ENCODE measurements at places on chromosomes 11 and 22. TPM values are rescaled to one million over a fixed set of nuclear protein-coding genes. Genes with fewer than 3 reads are reported as not detected.

DNA sequence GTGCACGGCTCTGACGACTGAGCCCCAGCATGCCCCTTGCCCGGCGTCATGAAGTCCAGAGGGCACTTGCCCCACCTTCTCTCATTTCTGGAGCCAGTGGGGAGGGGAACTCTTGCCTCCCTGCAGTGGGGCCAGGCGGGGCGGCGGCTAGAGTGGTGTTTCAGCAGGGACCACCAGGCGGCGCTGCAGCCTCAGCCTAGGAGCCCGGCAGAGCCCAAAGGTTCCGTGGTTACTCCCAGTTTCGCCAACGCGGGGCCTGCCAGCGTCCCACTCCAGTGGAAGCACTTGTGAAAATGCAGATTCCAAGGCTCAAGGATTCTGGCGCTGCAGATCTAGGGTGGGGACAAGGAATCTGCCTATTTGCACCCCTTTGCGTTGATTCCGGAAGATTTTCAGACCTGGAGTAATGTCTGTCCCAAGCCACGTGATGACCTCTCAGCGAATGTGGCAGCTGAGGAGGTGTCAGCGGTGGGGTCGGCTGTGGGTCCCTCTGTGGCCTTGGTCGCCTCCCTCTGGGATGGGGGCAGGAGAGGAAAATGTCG lies 55.7 kb downstream of the CD82 start:
- DNase-seq: peak; percentile 91

GRCh38 chr11:91308069-91308468 lies 916.5 kb upstream of the FAT3 start:
- no peak for DNase-seq

DNA sequence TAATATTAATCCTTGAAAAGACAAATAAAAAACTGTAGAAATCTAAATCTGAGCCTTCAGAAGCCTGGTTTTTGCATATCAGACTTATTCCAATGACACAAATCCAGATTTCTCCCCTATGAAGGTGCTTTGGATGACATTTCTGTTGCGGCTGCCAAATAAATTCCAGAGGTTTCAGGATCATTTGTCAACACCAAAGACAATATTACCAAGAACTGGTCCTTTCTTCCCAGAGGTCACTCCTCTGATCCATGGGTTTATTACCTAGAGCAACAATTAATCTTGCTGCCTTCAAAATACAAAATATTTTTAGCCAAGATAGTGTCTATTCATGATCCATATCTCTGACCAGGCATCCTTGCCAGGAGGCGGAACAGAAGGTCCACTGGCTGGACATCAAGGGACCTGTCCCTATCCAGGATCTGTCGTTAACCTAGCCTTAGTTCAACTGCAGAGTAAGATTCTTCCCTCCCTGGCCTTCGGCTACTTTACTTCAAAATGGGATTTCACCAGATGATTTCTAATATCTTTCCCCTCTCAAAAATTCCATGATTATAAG lies 4.9 kb downstream of the CADM1 start:
- DNase-seq: no peak

GRCh38 chr11:14259186-14259784 lies 99.7 kb downstream of the RRAS2 start:
- no peak for DNase-seq

DNA sequence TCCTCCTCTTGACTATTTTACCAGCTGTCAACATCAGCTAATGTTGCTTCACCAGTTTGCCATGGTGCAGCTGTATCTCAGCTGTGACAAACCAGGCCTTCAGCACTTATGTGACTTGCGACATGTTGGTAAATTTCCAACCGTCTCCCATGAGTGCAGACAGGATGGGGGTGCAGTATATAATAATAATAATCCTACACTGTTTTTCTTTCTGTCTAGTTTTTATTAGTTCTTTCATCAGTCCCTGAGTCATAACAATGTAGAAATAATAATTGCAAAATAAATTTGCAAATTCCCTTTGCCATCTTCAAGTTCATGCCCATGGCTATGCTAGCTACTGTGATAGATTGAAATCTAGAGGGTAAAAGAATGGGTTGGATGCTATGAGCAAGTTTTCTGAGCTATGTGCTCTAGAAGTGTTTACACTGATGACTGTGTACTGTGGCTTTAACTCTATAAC lies 4.9 kb downstream of the MMP13 start:
- DNase-seq: no peak

MMP27 gene
- not detected for total RNA-seq

DNA sequence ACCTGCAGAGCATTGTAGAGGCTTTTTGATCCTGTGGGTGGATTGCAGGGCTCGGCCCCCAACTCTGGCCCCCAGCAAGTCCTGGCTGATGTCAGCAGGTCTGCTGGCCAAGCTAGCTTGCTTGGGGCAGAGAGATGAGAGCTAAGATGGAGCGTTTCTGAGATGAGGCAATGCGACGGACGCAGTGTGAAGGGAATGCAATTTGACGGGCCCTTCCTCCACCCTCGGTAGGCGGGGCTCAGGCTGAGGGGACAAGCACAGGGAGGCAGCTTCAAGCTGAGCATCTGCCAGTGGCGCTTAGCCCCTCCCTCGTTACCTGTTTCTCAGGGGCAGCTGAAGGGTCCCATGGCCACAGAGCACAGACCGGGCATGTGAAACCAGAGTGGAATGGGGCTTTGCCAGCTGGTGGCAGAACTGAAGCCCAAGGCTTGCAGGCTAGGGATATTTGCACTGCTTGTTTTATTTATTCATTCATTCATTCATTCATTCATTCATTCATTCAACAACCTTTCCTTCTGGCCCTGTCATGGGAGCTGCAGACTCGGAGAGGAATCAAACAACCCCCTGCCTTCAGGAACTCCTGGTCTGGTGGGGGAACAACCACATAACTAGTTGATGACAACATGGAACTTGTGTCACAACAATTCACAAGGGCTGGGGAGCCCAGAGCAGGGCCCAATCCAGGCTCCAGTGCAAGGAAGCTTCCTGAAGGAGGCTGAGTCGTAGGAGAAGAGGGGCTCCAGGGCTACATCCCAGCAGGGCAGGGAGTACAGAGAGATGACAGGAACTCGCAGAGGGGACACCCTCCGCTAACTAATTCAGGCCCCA lies 66.8 kb downstream of the THAP12 start:
- DNase-seq: no peak

- DNase-seq: no peak
These were observed 39.7 kb downstream of the RRP8 start for GRCh38 chr11:6563667-6564066.

TRIM49 gene
- not detected for total RNA-seq

MS4A12 gene
- not detected for total RNA-seq

TBX10 gene
- total RNA-seq: not detected

FJX1 gene
- 3.6 TPM for total RNA-seq

DNA sequence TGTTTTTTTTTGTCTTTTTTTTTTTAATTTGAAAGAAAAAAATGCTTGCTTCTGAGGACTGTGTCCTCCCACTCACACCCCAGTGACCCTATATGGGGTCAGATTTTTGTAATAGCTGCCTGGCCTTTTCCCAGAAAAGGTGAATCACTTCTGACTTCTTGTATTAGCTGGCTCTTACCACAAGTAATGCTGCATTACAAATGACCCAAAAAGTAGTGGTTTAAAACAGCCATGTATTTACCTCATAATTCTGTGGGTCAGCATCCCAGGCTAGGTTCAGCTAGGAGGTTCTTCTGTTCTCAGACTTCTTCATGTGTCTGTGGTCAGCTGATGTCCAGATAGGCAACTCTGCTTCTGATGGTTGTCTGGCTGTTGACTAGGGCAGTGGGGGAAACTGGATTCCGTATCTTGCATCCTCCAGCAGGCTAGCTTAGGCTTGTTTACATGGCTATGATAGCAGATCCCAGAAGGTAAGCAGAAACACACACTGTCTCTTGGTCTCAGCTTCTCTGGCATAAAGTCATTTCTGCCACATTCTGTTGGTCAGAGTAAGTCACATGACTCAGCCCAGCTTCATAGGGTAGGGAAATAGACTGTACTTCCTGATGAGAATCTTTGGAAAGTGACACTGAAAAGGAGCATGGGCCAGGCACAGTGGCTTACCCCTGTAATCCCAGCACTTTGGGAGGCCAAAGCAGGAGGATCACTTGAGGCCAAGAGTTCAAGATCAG lies 19.5 kb downstream of the LHFPL7 start:
- DNase-seq: no peak

GRCh38 chr22:48492366-48493320 lies 1335.0 kb downstream of the BRD1 start:
- DNase-seq: no peak

GRCh38 chr22:46794491-46794890 lies 32.0 kb downstream of the TBC1D22A start:
- no peak for DNase-seq

- no peak for DNase-seq
These were observed 9.2 kb downstream of the MAPK8IP1 start for GRCh38 chr11:45894555-45895247.

- DNase-seq: no peak
These were observed 121.5 kb downstream of the ATG16L2 start for GRCh38 chr11:72935700-72936099.

- DNase-seq: peak; percentile 69
These were observed 88.4 kb downstream of the CDKN1C start for GRCh38 chr11:2797121-2797711.

DNA sequence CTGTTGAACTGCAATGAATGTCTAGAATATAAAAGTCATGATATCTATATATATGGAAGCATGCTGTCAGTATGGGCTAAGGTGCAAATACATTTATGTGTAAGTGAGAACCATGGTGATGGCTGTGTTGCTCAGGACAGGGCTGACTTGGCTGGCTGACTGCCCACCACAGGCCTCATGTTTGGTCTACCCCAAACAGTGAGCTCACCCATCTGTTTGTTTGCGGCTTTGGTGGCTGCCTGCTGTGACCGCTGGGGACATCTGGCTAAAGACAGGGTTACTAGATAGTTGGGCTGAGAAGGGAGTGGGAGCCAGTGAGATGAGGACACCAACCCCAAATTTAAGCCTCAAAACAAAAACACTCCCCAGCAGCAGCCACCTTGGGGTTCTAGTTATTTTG lies 6.3 kb downstream of the CD44 start:
- DNase-seq: no peak

GRCh38 chr22:24240381-24240780 lies 4.5 kb downstream of the GGT5 start:
- DNase-seq: no peak

DNA sequence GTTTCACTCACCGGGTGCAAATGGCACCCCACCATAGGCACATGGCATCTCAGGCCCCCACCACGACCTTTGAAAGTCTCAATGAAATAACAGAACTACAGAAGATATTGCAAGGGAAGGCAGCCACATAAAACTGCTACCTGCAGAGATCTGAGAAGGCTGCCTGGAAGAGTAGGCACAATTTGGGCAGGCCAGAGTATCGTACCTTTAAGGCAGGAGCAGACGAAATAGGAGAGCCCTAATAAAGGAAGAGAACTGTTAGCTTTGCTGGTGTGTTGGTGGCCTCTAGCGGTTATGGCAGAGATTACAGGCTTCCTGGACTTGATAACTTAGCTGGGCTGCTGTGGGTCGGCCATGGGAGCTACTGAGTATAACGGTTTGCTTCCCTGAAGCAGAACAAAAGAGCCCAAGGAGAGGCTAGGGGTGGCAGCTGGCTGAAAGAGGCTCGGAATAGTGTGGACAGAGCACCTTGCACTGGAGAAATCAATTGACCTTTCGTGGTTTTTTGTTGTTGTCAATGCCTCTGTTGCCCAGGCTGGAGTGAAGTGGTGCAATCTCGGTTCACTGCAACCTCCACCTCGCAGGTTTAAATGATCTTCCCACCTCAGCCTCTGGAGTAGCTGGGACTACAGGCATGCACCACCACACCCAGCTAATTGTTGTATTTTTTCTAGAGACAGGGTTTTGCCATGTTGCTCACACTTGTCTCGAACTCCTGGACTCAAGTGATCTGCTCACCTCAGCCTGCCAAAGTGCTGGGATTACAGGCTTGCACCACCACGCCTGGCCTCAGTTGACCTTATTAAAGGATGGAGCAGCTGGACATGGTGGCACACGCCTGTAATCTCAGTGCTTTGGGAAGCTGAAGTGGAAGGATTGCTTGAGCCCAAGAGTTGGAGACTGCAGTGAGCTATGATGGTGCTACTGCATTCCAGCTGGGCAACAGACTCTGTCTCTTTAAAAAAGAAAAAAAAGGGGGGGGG lies 4.8 kb downstream of the SDF2L1 start:
- no peak for DNase-seq

RAB38 gene
- total RNA-seq: 0.22 TPM

All from cardiac septum (tissue), 1 donor.